ENCODE measurements at places on chromosomes 2 and 18.

DNA sequence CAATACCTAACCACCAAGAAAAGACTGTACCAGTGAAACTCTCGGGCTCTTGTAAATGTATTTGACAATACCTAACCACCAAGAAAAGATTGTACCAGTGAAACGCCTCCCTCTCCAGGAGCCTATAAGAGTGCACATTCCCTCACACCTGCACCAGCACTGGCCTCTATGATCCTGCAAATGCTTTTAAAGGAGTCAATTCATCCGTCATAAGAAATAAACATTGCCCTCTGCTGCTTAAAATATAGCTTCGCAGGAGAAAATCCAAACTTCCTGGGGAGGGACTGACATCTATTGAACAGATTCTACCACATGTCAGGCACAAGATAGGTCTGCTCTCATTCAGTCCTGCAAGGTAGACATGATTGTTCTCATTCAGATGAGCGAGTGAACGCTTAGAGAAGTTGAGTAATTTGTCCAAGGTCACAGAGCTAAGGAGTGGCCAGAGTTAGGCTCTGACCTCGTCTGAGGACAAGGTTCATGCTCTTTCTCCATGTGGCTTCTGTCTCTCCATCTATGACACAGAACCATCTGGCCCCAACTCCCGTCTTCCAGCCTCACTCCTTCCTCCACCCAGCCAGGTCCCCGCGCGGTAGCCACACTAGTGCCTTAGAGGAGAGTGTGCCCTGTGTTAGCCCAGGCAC lies 38.7 kb downstream of the MCFD2 start:
- DNase-seq: no peak

- no peak for DNase-seq
Measured at GRCh38 chr2:120469426-120469825, 123.5 kb downstream of the INHBB start.

GRCh38 chr2:117621326-117621725 lies 193.2 kb upstream of the DDX18 start:
- no peak for DNase-seq

- no peak for DNase-seq
Measured at GRCh38 chr2:205754924-205755321, 72.6 kb downstream of the NRP2 start.

DNA sequence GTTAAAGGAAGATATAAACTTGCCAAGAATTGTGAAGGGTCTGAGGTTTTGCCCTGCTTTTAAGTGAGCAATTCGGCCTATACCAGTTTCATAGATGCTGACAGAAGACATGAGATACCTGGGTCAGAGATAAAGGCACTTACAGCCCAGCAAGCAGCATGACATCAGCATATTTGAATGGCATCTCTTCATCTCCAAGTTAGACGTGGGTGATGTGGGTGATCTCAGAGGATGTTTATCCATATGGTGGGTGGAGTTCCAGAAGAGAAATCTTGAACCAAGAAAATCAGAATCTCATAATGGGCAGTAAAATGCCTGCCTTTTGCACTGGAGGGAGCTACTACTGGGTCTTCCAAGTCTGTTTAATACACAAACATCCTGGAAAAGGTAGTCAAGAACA lies 44.7 kb downstream of the GYPC start:
- DNase-seq: no peak

DNA sequence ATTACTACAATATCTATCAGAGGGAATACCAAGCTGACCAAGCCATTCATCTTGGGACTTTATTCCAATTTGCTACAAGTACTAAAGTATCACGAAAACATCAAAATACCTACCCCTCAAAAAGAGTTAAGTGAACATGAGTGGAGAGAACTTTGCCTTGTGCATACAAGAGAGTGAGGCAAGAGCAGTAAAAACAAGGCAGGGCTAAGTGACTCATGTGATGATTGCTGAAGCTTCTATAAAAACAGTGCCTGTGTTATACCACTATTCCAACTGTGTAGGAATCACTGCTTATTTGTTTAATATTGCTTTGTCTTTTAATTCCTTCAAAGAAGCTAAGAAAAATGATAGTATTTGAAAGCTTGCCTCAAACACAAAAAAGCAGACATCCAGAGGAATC lies 61.2 kb downstream of the FARSB start:
- DNase-seq: no peak

DNA sequence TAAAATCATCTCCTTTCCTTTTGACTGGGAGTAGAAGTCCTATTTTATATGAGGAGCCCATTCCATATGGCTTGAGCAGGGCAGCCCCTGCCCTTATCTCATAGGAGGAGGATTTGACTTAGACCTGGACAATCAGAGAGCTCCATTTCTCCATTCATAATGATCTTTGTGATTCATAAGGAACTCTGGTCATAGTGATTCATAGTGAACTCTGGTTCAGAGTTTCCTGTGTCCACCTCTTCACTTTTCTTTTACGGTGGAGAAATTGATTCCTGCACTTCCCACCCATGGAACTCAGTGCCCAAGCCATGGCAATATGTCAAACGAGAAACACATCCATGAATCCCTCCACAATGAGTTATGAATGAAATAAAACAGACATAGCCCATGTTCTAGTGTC lies 12.8 kb upstream of the MYO3B start:
- no peak for DNase-seq

DNA sequence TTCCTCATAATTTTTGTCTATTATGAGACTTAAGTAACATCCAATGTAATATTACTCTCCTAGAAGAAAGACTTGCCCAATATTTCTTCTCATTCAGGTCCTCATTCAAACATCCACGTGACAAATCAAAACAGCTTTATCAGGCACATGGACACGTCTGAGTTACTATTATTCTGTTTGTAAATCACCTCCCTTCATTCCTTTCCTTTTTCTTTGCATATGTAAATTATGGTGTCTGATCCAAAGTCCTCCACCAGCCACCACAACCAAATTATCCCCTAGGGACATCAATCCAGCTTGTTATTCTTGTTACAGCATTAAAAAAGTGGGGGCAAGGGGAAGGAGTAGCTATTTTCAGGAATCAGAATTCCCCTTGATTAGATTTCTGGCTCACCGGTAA lies 7.1 kb downstream of the TMEM163 start:
- DNase-seq: no peak
